Stimulated activated CD8-positive, alpha-beta memory T cell treated with anti-CD3 and anti-CD28 coated beads, Interleukin-2, amount 100 ng/mL, for 1 hour (primary cell): ENCODE measurements at places on chromosomes 3 and 15.

DNA sequence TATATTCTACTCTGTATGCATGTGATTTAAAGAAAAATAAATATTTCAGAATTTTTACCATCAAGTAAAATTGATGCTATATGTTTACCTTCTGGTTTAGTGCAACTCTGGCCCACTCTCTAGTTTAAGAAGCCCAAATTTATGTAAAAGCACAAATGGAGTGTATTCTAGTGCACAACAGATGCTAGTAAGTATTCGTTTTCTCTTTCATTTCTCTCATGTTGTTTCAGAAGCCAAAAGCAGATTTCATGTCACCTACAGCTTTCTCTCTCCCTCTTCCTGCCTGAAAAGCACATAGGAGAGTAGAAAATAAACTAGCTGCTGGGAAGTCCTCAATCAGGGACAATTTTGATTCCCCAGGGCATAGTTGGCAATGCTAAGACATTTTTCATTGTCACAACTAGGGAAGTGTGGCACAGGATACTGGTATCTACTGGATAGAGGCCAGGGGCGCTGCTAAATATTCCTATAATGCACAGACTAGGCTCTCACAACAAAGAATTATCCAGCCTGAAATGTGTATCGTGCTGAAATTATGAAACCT lies 147.4 kb upstream of the ARHGEF26 start:
- no peak for DNase-seq

DNA sequence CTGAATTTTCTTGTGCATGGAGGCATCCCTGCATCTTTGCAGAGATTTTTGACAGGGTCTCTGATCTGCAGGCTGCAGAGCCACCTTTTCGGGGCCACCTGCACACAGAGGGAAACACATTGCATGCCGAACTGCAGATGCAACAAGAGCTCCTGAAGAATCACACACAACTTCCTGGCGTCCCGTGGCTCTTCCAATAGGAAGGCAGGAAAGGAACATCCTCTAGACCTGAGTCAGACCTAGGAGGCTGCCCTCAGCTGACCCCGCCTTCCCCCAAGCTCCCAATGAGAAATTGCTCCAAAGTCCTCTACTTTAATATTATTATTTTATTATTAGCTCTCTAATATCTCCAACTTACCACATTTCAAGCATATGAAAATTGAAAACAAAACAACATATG lies 213.2 kb upstream of the ARRDC4 start:
- no peak for DNase-seq

DNA sequence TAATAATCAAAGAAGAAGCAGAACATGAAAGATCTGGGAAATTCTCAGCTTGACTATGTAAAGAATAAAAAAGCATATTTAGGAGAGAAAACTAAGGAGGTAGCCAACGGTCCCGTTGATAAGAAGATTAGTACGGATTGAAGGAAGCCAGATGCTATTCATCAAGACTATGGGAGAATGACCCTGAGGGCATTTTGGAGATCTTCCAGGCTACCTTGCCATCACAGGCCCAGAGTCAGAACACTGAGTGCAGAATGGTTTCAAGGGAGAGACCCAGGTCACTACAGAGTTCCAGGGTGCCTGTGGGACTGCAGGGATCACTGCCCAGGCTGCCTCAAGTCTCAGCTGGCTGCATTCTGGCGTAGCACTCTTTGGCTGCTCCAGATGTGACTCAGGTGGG lies 752.9 kb upstream of the ARPP21 start:
- no peak for DNase-seq

GRCh38 chr3:155188031-155188430 lies 105.5 kb downstream of the STRIT1 start:
- no peak for DNase-seq

DNA sequence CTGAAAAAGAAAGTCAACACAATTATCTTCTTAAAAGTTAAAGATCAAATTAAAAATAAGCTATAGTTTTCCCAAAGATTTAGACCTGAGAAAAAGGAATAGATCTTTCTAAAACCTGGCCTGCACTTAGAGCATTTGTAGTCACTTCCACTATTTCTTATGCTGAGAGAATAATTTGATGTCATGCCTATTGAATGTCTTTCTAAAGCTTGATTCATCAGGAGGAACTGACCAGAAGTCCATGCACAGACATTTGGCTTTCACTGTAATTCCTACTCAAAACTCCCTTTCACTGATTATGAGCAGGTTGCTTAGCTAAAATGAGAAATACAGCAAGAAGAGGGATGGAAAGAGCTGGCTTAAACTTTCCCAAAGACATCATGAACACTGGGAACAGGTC lies 4.3 kb downstream of the GREM1 start:
- no peak for DNase-seq

- DNase-seq: no peak
These were observed 15.7 kb upstream of the GXYLT2 start for GRCh38 chr3:72872183-72872582.

DNA sequence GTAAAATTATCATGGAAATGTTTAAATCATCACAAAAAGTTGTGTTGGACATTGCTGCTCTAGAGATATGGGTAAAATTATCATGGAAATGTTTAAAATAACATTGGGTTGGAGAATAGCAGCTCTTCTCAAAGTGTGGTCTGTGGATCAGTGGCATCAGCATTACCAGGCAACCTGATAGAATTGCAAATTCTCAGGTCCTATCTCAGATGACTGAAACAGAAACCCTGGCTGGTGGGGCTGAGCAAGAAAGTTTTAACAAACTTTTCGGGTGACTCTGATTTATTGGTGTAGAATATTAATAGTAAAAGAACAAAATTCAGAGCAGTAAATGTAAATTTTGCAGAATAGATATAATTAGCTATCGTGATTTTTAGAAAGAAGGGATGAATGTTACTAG lies 28.9 kb downstream of the NXPE3 start:
- DNase-seq: no peak

GRCh38 chr3:108432431-108432830 lies 78.0 kb downstream of the MYH15 start:
- DNase-seq: no peak

GRCh38 chr15:50959717-50960116 lies 51.2 kb downstream of the AP4E1 start:
- DNase-seq: no peak

DNA sequence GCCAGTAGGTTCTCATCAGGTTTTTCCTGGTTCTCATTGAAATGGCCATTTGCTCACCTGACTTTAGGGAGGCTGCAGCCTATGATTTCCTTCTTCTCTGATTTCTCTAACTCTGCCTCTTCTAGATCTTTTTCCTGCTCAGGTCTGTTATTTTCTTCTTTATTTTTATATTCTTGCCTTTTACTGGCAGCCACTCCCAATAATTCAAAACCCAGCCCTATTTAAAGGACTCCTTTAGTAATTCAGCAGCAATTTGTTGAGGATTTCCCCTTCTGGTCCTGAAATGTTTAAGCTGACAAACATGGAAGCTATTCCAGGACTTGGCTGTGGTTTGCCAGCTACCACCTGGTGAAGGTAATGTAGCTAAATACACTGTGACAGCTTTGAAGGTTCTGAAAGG lies 201.5 kb downstream of the ZMAT3 start:
- DNase-seq: no peak
